Activated CD8-positive, alpha-beta T cell treated with anti-CD3 and anti-CD28 coated beads for 36 hours (primary cell): ENCODE measurements at places on chromosomes 13 and 19.

DNA sequence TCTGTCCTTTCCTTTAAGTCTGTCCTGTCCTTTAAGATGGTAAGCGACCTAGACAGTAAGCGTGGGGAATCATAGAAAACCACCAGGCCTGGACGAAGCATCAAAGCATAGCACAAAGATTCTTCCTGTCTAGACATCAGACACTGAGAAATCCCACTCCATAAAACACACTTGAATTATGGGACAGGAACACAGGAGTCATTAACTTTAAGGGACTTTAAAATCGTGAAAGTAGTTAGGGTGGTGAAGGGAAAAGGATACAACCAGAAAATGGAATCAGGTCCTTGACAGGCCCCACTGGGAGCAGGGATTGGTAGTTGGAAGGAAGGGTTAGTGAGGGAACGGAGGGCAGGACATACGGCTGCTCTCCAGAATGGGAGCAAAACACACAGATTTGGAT is 31.6 kb upstream of the C1QTNF9 start:
- no peak for DNase-seq
- H3K36me3 ChIP-seq = peaks cover 22% of the 10 kb centered on the region

DNA sequence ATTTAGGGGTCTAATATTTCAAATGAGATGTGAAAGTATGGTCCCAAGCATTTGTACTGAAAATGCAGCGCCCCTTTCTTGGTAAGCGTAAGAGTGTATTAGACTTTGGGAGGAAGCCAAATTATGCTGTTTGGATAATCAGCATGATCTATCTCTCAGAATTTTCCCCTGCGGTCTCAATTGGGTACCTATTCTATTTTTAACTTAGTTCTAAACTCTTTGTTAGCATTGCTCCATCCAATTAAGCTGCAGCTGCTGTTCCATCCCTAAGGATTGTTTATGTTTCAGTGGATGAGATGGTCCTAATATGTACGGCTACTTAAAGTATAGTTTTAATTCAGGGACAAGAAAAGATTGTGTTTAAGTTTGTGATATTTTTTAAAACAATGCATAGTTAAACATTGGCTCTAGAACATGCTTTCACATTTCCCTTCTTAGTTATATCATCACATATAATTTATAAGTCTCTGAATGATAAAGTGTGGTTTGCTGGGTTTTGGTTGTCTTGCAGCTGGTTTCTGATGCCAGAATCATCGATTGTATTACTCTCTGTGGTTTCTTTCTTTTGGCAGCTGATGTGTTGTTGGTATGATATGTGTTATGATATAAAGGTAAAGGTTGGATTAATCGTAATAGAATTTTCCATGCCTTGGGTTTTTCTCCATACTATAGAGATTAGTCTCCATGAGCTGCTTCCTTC is 15.0 kb downstream of the POLR1D start:
- peaks cover 23% of the 10 kb centered on the region for H3K36me3 ChIP-seq
- H3K27me3 ChIP-seq = no peaks in the 10 kb centered on the region
- H3K4me3 ChIP-seq = no peak overlapping the region
- H3K4me1 ChIP-seq = peaks cover 37% of the 10 kb centered on the region

DNA sequence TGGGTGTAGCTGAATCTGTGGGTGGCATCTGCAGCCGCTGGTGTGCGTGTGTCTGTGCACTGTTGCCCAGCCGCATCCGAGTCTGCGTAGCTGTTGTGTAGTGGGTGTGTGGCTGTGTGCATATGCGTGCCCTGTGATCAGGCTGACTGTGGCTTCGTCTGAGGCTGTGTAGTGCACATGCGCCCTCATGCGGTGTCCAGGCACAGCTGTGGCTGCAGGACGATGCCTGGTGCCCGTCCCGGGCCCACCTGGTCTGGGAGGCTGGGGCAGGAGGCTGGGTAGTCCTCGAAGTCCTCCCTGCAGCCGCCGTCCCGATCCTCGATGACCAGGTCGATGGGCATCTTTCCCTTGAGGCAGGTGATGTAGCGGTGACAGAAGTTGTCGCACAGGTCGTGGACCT is 4.9 kb downstream of the MEIS3 start:
- H3K27ac ChIP-seq = no peak overlapping the region
- no peak overlapping the region for H3K4me3 ChIP-seq
- peaks cover 8% of the 10 kb centered on the region for H3K4me1 ChIP-seq
- no peak for DNase-seq
- no peaks in the 10 kb centered on the region for H3K36me3 ChIP-seq

DNA sequence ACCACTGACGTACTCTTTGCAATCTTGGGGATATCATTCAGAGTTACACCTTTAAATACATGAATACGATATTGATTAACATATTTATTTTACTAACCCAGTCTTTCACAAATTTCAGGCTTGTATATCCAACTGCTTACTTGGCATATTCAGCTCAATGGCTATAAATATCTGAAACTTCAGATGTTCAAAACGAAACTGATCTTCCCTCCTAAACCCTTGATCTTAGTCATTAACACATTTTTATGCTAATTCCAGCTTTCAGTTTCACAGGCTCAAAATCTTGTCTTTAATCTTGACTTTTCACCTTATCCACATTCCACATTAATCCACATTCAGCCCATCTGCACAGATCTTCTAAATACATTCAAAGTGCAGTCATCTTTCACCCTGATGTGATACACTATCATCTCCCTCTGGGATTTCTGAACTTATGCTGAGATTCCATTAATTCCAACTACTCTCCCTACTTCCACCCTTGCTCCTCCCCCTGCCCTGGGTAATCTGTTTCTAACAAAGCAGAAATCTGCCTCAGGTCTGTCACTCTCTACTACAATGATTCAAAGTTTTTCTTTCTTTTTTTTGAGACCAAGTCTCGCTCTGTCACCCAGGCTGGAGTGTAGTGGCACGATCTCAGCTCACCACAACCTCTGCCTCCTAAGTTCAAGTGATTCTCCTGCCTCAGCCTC is 387.2 kb downstream of the GPC5 start:
- H3K36me3 ChIP-seq = no peaks in the 10 kb centered on the region
- no peak overlapping the region for H3K4me3 ChIP-seq
- H3K4me1 ChIP-seq = no peaks in the 10 kb centered on the region
- no peak for DNase-seq
- no peaks in the 10 kb centered on the region for H3K27me3 ChIP-seq
